CD4-positive, alpha-beta T cell treated with Interleukin-10 for 1 hour (primary cell): ENCODE measurements at places on chromosomes 16 and 17.

- no peak for DNase-seq
Observed at GRCh38 chr16:16191493-16192167, 31.7 kb downstream of the ABCC6 start.

DNA sequence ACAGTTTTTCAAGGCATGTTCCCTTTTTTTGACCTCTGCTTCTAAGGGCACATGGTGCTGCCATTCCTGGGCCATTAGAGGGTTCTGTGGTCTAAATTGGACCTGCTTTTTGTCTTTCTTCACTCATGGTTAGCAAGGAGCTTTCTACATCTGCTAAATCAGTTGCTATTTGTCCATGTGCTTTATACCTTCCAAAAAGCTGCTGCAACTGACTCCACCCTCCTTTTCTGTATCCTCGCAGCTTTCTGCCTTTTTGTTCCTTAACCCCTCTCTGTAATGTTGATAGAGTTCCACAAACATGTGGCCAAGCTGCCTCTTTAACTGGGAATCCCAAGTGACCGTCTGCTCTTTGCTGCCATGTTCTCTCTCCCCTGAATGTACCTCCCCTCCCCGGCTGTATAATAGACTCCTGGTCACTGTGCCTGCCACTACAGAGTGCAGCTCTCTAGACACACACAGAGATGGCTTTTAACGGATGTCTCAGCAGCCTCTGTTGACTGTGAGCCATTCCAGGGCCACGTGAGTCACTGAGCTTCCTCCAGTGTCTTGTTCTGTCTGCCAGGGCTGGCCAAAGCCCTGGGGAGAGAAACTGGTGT is 57.4 kb upstream of the TEKT3 start:
- DNase-seq = no peak

DNA sequence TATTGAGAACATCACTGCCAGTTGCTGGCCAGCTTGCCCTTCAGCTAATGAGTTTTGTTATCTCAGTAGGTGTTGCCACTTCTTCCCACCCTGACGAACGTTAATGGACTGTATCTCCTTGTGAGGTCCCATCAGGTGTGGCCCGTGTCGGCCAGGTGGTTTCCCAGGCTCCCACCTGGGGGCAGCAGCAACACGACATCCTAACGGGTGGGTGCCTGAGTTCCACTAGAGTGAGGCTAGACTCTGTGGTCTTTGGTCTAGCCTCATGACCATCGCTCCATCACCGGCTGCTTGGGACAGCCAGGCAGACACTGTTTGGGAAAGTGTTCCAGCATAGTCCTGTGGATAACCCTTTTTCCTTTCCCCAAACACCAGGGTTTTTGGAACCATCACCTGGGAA is 45.6 kb upstream of the LCMT1 start:
- no peak for DNase-seq

- DNase-seq = no peak
Observed at GRCh38 chr17:67628580-67629013, 89.1 kb upstream of the NOL11 start.

DNA sequence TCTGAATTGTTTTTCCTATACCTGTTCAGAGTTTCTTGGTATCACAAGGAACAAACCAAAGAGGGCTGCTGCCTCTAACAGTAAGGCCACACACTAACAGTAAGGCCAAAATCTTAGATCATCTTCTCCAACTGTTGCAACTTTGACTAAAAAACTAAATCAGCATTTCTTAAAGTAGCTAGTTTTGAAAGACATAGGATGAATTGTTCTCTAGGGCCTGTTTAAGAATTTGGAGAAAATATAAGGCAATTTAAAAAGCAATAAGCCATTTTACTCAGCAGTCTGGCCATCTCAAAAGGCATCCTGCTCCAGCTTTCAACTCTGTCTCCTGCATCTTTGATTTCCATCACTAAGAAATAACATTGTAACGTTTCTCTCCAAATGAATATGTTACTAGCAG is 105.0 kb upstream of the MON1B start:
- DNase-seq = no peak

DNA sequence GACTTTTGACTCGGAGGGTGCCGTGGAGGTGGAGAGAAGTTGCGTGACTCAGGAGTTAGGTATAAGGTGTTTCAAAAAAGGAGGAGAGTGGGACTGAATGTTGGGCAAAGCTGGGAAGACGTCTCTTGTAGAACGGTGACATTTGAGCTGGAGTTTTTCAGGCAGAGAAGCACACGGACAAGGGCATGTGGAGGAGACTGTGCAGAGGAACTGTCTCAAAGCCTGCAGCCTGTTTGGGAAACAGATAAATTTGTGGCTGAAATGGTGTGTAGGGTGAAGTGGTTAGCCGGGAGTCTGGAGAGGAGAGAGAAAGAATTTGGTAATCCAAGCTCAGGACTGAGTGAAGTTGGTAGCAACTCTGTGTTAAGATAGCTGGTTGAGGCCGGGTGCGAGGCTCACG is 9.8 kb downstream of the USP10 start:
- no peak for DNase-seq

GRCh38 chr16:4316864-4317531 is 1.1 kb downstream of the GLIS2 start:
- DNase-seq = no peak

DNA sequence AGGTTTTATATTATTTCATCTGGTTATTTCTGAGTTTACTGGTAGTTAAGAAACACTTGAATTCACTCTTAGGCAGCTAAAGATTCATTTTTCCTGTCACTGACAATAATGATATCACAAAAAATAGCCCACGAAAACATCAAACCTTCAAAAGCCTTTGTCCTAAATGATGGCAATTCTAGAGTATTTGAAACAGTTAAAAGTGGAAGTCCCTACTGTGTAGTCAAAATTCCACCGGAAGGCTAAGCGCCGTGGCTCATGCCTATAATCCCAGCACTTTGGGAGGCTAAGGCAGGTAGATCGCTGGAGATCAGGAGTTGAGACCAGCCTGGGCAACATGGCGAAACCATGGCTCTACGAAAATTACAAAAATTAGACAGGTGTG is 103.5 kb downstream of the HIC1 start:
- DNase-seq = no peak
